ENCODE measurements at places on chromosomes 16 and 17. TPM values are rescaled to one million over a fixed set of nuclear protein-coding genes. Genes with fewer than 3 reads are reported as not detected.

DNA sequence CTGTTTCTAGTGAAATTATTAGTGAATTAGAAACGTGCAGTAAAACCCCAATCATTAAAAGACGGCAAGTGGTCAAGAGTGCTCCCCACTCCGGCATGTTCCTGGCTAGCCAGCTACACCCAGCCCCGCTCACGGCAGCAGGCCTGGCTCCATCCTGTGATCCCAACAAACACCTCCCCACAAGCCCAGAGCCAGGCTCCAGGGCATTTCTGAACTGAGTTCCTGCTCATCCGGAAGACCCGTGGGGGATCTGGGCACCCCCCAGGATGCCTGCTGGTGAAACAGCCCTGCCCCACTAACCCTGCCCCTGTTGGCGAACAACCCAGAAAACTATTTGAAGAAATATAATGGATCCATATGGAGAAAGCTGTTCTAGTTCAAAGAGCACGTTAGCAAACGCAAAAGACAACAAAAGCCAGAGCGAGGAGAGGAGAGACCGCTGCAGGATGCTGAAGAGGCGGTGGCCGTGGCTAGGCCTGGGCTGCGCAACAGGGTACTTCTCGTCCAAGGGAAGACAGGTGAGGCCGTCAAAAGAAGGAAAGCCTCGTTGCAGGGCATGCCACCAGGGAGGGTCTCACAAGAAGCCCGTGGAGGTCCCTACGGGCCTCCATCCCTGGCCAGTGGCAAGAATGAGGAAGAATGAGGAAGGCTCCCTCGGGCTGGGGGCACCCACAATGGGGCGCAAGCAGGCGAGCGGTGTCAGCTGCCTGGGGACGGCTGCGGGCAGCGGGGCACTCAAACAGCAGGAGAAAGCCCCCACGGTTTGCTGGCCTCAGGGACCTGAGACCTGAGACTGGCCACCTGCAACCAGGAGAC is 19.2 kb downstream of the SLC16A3 start:
- H3K4me1 ChIP-seq: peaks cover 14% of the 10 kb centered on the region
- peak overlapping the region; percentile 75 for H3K27ac ChIP-seq
- peaks cover 96% of the 10 kb centered on the region for H3K36me3 ChIP-seq
- H3K4me3 ChIP-seq: no peak overlapping the region

- no peak for DNase-seq
- H3K36me3 ChIP-seq: no peaks in the 10 kb centered on the region
- no peak overlapping the region for H3K27ac ChIP-seq
- no peaks in the 10 kb centered on the region for H3K4me1 ChIP-seq
- H3K4me3 ChIP-seq: no peak overlapping the region
These were observed 17.6 kb downstream of the C16orf74 start for GRCh38 chr16:85733155-85733838.

DNA sequence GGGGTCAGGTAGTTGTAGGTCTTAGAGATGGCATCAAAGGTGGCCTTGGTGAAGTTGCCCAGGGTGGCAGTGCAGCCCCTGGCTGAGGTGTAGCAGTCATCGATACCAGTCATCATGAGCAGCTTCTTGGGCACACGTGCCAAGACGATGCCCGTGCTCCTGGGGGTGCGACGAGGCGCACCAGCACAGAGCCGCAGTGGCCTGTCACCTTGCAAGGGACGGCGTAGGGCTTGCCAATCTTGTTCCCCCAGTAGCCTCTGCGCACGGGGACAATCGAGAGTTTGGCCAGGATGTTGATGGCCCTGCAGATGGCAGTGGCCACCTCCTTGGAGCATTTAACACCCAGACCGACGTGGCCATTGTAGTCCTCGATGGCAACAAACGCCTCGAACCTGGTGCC is 29.8 kb downstream of the CDC27 start:
- no peak overlapping the region for H3K4me3 ChIP-seq

GRCh38 chr16:10521681-10522274 is 58.6 kb downstream of the EMP2 start:
- no peaks in the 10 kb centered on the region for H3K4me1 ChIP-seq
- no peaks in the 10 kb centered on the region for H3K36me3 ChIP-seq
- H3K4me3 ChIP-seq: no peak overlapping the region
- H3K27me3 ChIP-seq: no peaks in the 10 kb centered on the region

GRCh38 chr16:56387396-56387795 is 37.9 kb downstream of the AMFR start:
- H3K27ac ChIP-seq: no peak overlapping the region
- 0 out of 2 replicates have a peak, but pooled peaks cover 2% of the 10 kb centered on the region for H3K4me1 ChIP-seq
- H3K4me3 ChIP-seq: no peak overlapping the region
- H3K27me3 ChIP-seq: no peaks in the 10 kb centered on the region
- DNase-seq: no peak
- peaks cover 17% of the 10 kb centered on the region for H3K36me3 ChIP-seq

GRCh38 chr16:12060751-12061150 is 84.2 kb downstream of the SNX29 start:
- no peak overlapping the region for H3K4me3 ChIP-seq
- DNase-seq: no peak
- no peaks in the 10 kb centered on the region for H3K36me3 ChIP-seq
- H3K4me1 ChIP-seq: peaks cover 18% of the 10 kb centered on the region
- H3K27me3 ChIP-seq: no peaks in the 10 kb centered on the region

- H3K36me3 ChIP-seq: no peaks in the 10 kb centered on the region
- H3K4me3 ChIP-seq: no peak overlapping the region
- DNase-seq: no peak
- H3K27ac ChIP-seq: no peak overlapping the region
These were observed 32.7 kb downstream of the ARHGAP23 start for GRCh38 chr17:38460716-38461630.

DNA sequence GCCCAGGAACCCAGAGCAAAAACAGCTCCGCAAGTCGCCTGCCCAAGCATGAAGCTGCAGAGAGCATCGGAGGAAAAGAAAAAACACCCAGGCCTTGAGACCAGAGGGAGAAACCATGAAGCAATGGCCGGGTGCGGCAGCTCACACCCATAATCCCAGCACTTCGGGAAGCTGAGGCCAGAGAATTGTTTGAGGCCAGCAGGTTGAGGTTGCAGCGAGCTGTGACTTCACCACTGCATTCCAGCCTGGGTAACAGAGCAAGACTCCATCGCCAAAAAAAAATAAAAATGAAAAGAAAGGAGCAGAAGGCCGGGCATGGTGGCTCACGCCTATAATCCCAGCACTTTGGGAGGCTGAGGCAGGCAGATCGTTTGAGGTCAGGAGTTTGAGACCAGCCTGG is 40.3 kb downstream of the C16orf95 start:
- no peak overlapping the region for H3K4me3 ChIP-seq
- H3K27ac ChIP-seq: no peak overlapping the region
- no peaks in the 10 kb centered on the region for H3K27me3 ChIP-seq
- no peaks in the 10 kb centered on the region for H3K36me3 ChIP-seq
- DNase-seq: no peak
- H3K4me1 ChIP-seq: no peaks in the 10 kb centered on the region

GRCh38 chr16:77868478-77868877 is 80.1 kb downstream of the VAT1L start:
- no peaks in the 10 kb centered on the region for H3K4me1 ChIP-seq
- H3K27ac ChIP-seq: no peak overlapping the region
- DNase-seq: no peak
- H3K36me3 ChIP-seq: no peaks in the 10 kb centered on the region

DNA sequence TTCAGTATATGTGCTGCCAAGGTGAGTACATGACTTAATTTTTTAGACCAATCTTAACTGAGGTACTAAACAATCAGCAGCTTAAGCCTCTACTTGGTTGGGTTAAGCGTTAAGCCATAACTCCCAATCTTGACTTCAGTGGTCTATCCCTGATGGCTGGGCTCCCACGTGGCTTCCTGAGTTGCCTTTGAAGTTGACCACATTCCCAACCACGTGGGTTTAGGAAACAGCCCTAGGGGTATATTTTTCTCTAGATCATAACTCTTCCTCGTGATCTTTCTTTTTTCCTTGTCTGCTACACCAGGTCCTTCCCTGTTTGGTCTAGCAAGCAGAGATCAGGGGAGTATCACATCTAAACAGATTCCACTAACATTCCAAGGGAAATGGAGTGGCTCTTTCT is 20.1 kb upstream of the PIRT start:
- DNase-seq: no peak
- no peak overlapping the region for H3K4me3 ChIP-seq
- H3K27ac ChIP-seq: no peak overlapping the region
- no peaks in the 10 kb centered on the region for H3K4me1 ChIP-seq

GRCh38 chr17:60557805-60558204 is 31.8 kb upstream of the APPBP2 start:
- no peak overlapping the region for H3K27ac ChIP-seq
- no peaks in the 10 kb centered on the region for H3K27me3 ChIP-seq
- no peaks in the 10 kb centered on the region for H3K36me3 ChIP-seq
- H3K4me3 ChIP-seq: no peak overlapping the region
- no peaks in the 10 kb centered on the region for H3K4me1 ChIP-seq

The CACNG5 gene
- not detected for total RNA-seq

The CPHXL2 gene
- not detected for total RNA-seq

The TSPAN10 gene
- 2.3 TPM for total RNA-seq

The FHOD1 gene
- total RNA-seq: 69.2 TPM

The METTL26 gene
- 85.7 TPM for total RNA-seq

The CCL16 gene
- not detected for total RNA-seq

The CFAP52 gene
- total RNA-seq: not detected

The HCRT gene
- total RNA-seq: not detected

The TSNAXIP1 gene
- total RNA-seq: 1.2 TPM
